ENCODE measurements at places on chromosomes 13 and 19. TPM values are rescaled to one million over a fixed set of nuclear protein-coding genes. Genes with fewer than 3 reads are reported as not detected.

Gene SOX21
- not detected for total RNA-seq

GRCh38 chr13:76703621-76704288 lies 182.4 kb downstream of the KCTD12 start:
- no peak overlapping the region for H3K27ac ChIP-seq
- no peaks in the 10 kb centered on the region for H3K4me1 ChIP-seq
- DNase-seq: no peak
- no peak overlapping the region for H3K4me3 ChIP-seq

Gene CYP4F8
- total RNA-seq: not detected

Gene HSPB6
- total RNA-seq: 2.7 TPM

DNA sequence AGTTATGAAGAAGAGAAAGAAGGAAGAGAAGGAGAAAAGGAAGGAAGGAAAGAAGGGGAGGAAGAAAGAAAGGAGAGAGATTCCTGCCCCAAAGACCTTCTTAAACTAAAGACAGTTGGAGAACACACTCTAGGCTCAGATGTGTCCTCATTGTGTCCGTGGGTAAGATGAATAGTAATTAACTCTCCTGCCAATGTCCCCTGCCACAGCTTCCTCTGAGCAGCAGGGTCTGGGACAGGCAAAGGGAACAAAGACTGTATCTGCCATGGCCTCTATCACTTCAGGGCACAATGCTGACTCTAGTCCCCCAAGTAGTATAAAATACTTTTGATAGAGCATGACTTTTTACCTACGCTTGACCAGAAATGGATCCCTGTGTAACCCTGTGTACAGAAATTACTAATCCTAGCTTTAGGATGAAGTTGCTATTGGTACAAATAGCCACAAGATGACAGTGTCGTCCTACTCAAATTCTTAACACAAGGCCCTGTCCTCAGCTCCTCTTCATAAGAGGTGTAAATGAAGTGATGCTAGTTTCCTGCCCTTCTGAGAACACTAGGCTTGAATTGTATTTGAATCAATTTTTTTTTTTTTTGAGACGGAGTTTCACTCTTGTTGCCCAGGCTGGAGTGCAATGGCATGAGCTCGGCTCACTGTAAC lies 186.2 kb upstream of the GPR12 start:
- no peak overlapping the region for H3K27ac ChIP-seq
- 0 out of 2 replicates have a peak, but pooled peaks cover 6% of the 10 kb centered on the region for H3K4me1 ChIP-seq
- no peak overlapping the region for H3K4me3 ChIP-seq
- DNase-seq: no peak
- H3K27me3 ChIP-seq: 0 out of 2 replicates have a peak, but pooled peaks cover under 1% of the 10 kb centered on the region
- no peaks in the 10 kb centered on the region for H3K36me3 ChIP-seq

GRCh38 chr19:8482696-8483095 lies 19.7 kb downstream of the PRAM1 start:
- peaks cover 42% of the 10 kb centered on the region for H3K36me3 ChIP-seq
- no peaks in the 10 kb centered on the region for H3K27me3 ChIP-seq
- no peak for DNase-seq
- no peak overlapping the region for H3K27ac ChIP-seq

Gene PSG11
- total RNA-seq: not detected

DNA sequence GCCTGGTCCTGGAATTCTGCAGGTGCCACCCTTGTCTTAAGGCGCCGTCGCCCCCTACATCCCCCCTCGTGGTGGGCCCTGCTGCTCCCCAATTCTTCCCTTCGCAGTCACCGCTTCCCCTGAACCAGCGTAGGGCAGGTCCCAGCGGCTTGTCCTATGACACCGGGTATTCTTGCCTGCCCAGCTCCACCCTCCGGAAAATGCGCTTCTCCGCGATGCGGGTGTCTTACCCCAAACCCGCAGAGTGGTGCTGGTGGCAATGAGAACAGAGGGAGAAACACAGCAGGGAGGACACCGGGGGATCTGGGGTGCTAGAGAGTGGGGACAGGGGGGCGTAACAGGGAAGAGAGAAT lies 9.0 kb downstream of the ZNF808 start:
- H3K27me3 ChIP-seq: no peaks in the 10 kb centered on the region
- H3K36me3 ChIP-seq: peaks cover 38% of the 10 kb centered on the region
- no peak for DNase-seq
- H3K27ac ChIP-seq: no peak overlapping the region
- no peak overlapping the region for H3K4me3 ChIP-seq

Gene BCL2L12
- total RNA-seq: 80.3 TPM

GRCh38 chr13:26585136-26585535 lies 27.7 kb downstream of the WASF3 start:
- no peak overlapping the region for H3K4me3 ChIP-seq
- no peaks in the 10 kb centered on the region for H3K27me3 ChIP-seq

DNA sequence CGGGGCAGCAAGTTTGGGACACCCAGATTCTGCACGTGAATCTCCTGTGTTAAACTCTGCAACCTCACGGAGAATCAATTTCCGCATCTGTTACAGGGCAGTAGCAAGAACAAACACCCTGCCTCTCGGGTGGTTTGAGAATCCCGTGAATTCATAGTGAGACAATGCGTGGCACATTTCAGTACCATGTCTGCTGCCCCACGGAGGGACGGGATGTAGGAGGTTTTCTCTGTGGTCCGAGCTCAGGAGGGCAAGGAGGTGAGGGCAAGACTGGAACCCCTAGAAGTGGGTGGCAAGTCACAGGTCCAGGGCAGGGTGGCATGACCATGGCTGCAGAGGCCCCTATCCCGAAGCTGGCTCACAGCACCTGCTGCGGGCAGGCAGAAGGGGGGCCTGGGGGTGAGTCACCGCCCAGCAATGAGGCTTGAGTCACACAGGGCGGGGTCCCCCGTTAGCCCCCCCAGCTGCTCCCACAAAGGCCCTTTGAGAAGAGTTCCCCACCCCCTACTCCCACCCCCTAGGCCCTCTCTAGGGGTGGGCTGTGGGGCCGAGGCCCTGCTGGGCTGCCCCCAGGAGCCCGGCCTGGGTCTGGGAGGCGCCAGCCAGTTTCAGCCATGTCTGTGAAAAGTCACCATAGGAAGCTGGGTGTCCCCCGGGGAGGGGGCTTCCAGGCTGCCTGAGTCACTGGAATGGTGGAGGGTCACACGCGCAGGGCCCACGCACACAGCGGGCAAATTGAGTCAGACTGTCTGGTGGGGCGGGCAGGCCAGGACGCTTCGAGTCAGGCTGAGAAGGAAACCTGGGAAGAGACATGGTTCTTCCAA lies 25.8 kb upstream of the NANOS3 start:
- DNase-seq: peak; percentile 96
- peaks cover 68% of the 10 kb centered on the region for H3K4me1 ChIP-seq
- peak overlapping the region; percentile 56 for H3K4me3 ChIP-seq
- H3K27ac ChIP-seq: peak overlapping the region; percentile 97
- no peaks in the 10 kb centered on the region for H3K36me3 ChIP-seq

DNA sequence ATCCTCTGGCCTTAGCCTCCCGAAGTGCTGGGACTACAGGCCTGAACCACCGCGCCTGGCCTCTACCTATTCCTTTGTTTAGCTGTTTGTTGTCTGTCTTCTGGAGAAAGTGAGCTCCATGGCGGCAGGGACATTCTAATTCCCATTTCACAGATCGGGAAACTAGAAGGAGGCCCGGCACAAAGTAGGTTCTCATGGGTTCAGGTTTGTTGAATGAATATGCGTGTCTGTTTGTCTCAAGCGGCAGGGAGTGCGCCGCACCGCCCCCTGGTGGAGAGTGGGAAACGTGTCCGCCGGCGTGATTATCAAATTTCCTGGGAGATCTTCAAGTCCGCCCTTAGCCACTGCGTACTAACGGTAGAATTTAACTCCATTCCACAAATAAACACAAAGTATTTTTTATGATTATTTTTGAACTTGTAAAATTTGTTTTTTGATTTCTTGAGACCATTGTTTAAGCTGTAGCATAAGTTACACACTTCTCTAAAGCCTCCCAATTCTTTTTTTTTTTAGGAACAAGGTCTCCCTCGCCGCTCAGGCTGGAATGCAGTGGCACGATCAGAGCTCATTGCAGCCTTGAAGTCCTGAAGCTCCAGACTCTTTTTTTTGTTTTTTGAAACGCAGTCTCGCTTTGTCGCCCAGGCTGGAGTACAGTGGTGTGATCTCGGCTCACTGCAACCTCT lies 8.9 kb upstream of the CCDC9 start:
- no peaks in the 10 kb centered on the region for H3K36me3 ChIP-seq
- peaks cover 18% of the 10 kb centered on the region for H3K4me1 ChIP-seq
- H3K27me3 ChIP-seq: no peaks in the 10 kb centered on the region
- H3K27ac ChIP-seq: no peak overlapping the region
- no peak overlapping the region for H3K4me3 ChIP-seq
- peak; percentile 45 for DNase-seq

Gene ZNF737
- total RNA-seq: 5.4 TPM
